Stimulated activated CD4-positive, alpha-beta T cell treated with anti-CD3 and anti-CD28 coated beads, TNF-alpha, amount 100 ng/mL, for 1 hour (primary cell): ENCODE measurements at places on chromosomes 5 and 9.

DNA sequence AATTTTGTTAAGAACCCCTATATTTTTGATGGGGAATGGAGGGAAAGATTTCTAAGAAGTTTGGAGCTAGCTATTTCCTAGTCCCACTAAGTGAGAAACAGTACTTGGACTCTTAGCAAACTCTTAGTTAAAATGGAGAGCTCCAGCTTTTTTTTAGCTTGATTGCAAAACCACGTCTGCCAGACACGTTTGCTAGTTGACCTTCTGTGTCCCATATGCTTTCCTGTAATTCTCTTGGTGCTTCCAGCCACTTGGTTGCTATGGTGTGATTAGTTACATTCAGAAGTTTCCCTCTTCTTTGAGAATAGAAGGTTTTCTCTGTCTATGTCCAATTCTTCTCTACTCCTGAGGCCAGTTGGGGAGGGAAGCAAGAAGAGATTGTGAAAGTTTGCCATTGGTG lies 417.0 kb upstream of the TLE4 start:
- no peak for DNase-seq

GRCh38 chr5:153147891-153148623 lies 342.4 kb upstream of the GRIA1 start:
- DNase-seq: no peak

DNA sequence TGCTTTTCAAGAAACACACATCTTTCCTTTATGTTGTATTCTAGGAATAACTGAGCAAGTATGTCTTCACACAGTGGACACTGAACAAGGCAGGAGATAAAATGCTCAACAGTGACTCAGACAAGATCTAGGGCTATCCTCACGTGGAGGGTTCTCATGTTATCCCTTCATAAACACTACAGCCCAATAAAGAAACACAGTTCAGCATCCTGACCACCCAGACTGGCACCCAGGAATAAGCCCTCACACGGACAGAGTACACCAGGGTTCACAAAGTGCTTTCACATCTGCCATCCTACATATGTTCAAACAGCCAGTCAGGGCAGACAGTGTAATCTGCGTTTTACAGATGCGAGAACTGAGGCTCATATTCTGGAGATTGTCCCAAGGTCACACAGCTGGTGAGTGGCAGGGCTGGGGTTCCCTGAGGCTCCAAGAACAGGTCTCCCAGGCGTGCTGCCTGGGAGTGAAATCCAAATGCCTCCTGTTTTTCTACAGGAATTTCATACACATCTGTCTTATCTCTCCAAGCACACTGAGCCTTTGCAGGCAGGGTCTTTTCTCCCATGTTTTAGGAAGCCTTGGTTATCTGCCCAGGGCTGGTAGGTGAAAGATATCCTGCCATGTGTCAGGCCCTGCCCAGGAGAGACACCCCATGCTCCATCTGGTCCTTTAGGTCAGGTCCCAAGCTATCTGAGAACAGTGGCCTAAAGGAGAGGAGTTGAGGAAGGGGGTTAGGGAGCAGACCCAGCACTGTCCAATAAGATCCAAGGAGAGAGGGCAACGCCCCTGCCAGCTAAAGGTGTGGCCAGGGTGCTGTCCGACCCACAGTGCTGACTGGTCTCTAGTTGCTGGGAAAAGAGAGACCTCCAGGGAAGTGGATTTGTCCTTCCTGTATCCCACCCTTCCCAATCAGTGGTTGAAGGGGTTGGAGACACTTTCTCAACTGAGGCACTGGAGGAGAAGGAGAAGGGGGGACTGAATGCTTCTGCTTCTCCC lies 47.9 kb upstream of the XPA start:
- no peak for DNase-seq

- DNase-seq: no peak
These were observed 65.9 kb upstream of the C5orf46 start for GRCh38 chr5:147972076-147972840.

DNA sequence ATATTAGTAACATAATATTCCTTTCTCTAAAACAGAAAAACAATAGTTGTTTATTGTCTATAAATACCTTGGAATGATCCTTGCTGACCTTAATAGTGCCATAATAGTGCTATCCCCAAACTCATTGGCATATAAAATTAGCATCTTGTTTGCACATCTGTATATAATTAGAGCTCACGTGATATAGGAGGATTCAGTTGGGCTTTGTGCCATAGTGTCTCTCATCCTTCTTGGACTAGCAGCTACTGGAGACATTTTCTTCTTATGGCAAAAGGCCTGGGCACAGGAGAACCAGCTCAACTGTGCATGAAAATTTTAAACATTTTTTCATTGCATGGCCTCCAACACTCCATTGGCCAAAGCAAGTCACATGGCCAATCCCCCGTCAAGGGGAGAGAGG lies 342.5 kb downstream of the SPATA31D1 start:
- DNase-seq: no peak
